ENCODE measurements at places on chromosomes 12 and 14.

GRCh38 chr14:65206448-65207096, 104.3 kb upstream of the MAX start:
- DNase-seq, result no peak

DNA sequence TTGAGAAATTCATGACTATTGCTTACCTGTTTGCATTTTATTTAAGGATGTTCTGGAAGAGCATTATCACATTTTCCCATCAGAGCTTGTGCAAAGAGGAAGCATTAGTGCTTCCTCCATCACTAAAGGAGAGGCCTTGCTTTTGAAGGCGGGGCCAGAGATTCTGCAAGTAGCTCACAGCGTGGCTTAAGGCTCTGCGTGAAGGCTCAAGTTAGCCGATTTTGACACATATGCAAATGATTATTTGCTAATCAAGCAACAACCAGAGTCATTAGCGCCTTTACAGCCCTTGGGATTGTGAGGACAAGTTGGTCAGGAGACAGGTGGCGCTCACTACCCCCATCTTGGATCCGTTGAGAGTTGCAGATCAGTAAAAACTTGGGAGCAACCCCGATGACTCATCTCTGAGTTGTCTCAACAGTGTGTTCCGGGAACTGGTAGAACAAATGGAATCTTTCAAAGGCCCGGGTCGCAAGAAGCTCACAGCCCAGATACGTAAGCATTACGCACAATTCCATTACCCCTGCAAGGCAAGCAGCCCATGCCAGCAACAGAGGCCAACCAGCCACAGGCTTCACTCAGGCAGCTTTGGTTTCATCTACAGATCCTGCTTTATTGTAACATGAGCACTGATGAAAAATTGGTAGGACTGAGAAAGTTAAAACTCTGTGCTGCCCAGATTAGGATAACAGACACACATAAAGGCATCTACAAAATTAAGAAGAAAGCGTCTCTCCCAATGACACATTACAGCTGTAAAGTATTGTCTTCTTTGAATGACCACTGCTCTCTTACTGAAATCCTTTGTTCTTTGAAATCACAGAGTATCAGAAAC, 34.9 kb upstream of the SPTSSA start:
- DNase-seq, result no peak

- DNase-seq, result no peak
Observed at GRCh38 chr12:95943330-95943842, at the start of gene AMDHD1. AMDHD1 (plus strand) TSS chr12:95943331; CDS start chr12:95943399, 68 bp downstream.

- DNase-seq, result no peak
Observed at GRCh38 chr14:103499709-103500108, 22.9 kb downstream of the CKB start.

- DNase-seq, result no peak
Observed at GRCh38 chr12:81692008-81692407, 67.1 kb downstream of the PPFIA2 start.

DNA sequence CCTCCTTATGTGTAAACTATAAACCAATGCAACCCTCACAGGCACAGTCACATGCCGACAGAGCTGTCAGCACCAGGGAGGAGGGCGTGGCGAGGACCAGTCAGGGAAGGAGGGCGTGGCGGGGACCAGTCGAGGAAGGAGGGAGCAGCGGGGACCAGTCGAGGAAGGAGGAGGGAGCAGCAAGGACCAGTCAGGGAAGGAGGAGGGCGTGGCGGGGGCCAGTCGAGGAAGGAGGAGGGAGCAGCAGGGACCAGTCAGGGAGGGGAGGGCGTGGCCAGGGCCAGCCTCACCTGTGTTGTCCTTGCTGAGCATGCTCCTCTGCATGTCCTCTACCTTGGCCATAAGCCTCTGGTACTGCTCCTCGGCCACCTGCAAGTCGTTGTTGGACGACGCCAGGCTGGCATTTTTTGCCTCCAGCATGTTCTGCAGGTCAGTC, 24.2 kb downstream of the GOLGA3 start:
- no peak for DNase-seq

DNA sequence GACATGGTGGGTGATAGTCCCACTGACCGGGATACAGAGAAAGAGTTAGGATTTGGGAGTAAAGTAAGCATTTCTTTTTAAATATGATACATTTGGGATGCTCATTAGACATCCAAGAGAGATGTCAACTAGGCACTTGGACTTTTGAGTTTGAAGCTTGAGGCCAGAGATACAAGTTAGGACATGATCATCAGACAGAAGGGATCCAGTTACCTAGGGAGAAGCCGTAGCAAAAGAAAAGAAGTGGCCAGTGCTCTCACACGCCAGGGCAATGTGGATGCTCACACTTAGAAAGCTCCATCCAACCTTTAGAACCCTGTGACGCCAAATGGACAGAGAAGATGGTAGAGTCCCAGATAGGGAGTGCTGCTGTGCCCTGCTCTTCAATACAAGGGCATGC, 14.0 kb upstream of the STON2 start:
- DNase-seq, result no peak

All from NCI-H187 treated with DMSO at 0.1 percent for 48 hours (cell line).